ENCODE measurements at places on chromosomes 11 and 22.

GRCh38 chr11:12123273-12123672 is 12.9 kb downstream of the MICAL2 start:
- DNase-seq: no peak

GRCh38 chr22:38886333-38886732 is 14.3 kb upstream of the CBX6 start:
- no peak for DNase-seq

- no peak for DNase-seq
Measured at GRCh38 chr11:124917115-124917637, 1.9 kb upstream of the HEPN1 start.

GRCh38 chr11:93740031-93740729 is 1.1 kb downstream of the TAF1D start:
- peak; percentile 59 for DNase-seq

- no peak for DNase-seq
Measured at GRCh38 chr11:131886201-131886600, 515.8 kb downstream of the NTM start.

DNA sequence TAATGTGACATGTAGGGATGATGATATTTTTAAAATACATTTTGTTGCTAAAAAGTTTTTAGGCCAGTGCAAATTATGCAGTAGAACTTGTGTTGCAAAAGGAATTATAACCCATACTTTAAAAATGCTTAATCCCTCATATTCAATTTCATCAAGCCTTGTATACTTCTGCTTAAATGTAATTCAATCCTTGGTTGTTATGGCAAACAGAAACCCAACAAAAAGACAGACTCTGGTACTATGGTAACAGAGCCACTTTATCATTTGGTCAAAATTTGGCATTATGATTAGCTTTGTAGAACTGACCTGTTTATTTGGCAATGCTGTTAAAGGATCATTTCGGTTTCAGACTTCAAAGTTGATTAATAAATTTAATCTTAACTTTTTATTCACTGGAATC is 284.8 kb downstream of the TMEM135 start:
- no peak for DNase-seq

- DNase-seq: no peak
Measured at GRCh38 chr11:46916286-46917108, 1.9 kb downstream of the LRP4 start.

DNA sequence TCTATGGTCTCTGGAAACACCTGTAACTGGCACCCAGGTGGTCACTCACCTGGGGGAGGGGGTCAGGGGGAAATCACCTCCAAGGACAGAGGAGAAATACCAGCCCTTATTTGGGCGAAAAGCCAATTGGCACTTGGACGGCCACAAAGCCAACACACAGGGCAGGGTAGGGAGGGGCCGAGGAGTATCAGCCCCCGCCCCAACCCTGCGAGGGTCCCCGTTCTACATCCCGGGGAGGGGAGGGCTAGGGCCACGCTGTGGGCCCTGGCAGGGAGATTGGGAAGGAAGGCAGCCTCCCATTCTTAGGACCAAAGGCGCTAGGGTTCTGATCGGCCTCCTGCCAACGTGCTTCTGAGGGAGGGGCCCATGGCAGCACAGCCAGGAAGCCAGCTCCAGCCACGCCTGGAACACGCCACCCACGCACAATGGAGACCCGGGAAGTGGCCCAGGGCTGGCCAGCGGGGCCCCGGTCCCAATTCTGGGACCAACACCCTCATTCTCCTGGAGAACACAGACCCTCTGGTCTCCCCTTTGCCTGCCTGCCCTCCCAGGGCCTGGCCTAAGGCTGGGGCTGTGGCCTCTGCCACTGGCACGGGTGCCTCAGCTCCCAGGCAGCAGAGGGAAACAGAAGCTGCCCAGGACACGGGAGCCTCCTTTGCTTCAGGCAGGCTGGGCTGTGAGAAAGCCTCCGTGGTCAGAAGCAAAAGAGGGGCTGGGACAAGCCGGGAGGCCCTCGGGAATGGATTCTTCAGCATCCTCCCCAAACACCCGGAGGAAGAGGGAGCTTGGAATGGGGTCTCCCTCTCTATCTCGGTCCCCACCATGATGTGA is 7.4 kb downstream of the CBX6 start:
- DNase-seq: no peak

- no peak for DNase-seq
Measured at GRCh38 chr11:107587306-107587979, 3.5 kb upstream of the ELMOD1 start.

GRCh38 chr11:35946766-35947165 is 2.9 kb downstream of the LDLRAD3 start:
- no peak for DNase-seq

Data from GM06990 (cell line).